NCI-H460 (cell line): ENCODE measurements at places on chromosomes 1 and 21. TPM values are rescaled to one million over a fixed set of nuclear protein-coding genes. Genes with fewer than 3 reads are reported as not detected.

Gene ANKRD45
- total RNA-seq, result not detected in 2 replicates

Gene PRR9
- total RNA-seq, result not detected in 2 replicates

Gene PADI2
- 0.10 TPM in 1 of 2 replicates, not detected in the other for total RNA-seq

Gene PPM1J
- 0.69 and 0.72 TPM in 2 replicates for total RNA-seq

Gene LDLRAD1
- total RNA-seq, result 0.52 TPM in 1 of 2 replicates, not detected in the other

Gene TNFAIP8L2
- not detected in 2 replicates for total RNA-seq

Gene GBP2
- total RNA-seq, result 1.1 and 1.3 TPM in 2 replicates

Gene ALX3
- total RNA-seq, result not detected in 2 replicates

Gene TNFSF18
- 4.5 and 5.1 TPM in 2 replicates for total RNA-seq

Gene COL8A2
- 0.12 and 0.20 TPM in 2 replicates for total RNA-seq

Gene DCST1
- total RNA-seq, result not detected in 2 replicates

Gene ADAMTS4
- total RNA-seq, result under 0.01 and 0.14 TPM in 2 replicates

Gene KIRREL1
- total RNA-seq, result 48.7 and 51.1 TPM in 2 replicates

Gene DRAXIN
- total RNA-seq, result 0.02 and 0.03 TPM in 2 replicates

Gene ANGPTL1
- total RNA-seq, result 0.10 TPM in 1 of 2 replicates, not detected in the other

Gene MMP23B
- 0.15 and 0.78 TPM in 2 replicates for total RNA-seq

Gene SPATA17
- total RNA-seq, result 3.9 and 4.0 TPM in 2 replicates

Gene RGS8
- not detected in 2 replicates for total RNA-seq

Gene HP1BP3
- total RNA-seq, result 152 and 154 TPM in 2 replicates

Gene EXTL1
- total RNA-seq, result 0.05 TPM in 1 of 2 replicates, not detected in the other

Gene TMPRSS2
- total RNA-seq, result not detected in 2 replicates

Gene TMCC2
- total RNA-seq, result 1.5 and 1.8 TPM in 2 replicates

Gene VSIG8
- total RNA-seq, result 0.05 TPM in 1 of 2 replicates, not detected in the other

Gene APOBEC4
- total RNA-seq, result not detected in 2 replicates

Gene KRTAP7-1
- total RNA-seq, result not detected in 2 replicates

Gene CFAP74
- not detected in 2 replicates for total RNA-seq

Gene USF1
- 49.2 and 51.2 TPM in 2 replicates for total RNA-seq

Gene HTR6
- 0.12 TPM in 1 of 2 replicates, not detected in the other for total RNA-seq

Gene SELE
- not detected in 2 replicates for total RNA-seq

Gene OR6N1
- not detected in 2 replicates for total RNA-seq

Gene DVL1
- 53.7 and 55.3 TPM in 2 replicates for total RNA-seq

Gene DISP3
- 0.03 and 0.07 TPM in 2 replicates for total RNA-seq

Gene GPR52
- total RNA-seq, result 1.0 TPM in 2 replicates

Gene NUF2
- total RNA-seq, result 60.3 and 64.1 TPM in 2 replicates

Gene RCAN1
- total RNA-seq, result 11.2 TPM in 2 replicates

Gene PBX1
- 78.0 and 84.8 TPM in 2 replicates for total RNA-seq

Gene TPTE
- not detected in 2 replicates for total RNA-seq

Gene FAM43B
- total RNA-seq, result not detected in 2 replicates

Gene UBIAD1
- total RNA-seq, result 13.6 TPM in 2 replicates

Gene LRRC3
- total RNA-seq, result 0.47 and 0.92 TPM in 2 replicates

Gene SMYD3
- 334 and 348 TPM in 2 replicates for total RNA-seq

Gene GUCA2B
- not detected in 2 replicates for total RNA-seq

Gene GBP5
- total RNA-seq, result not detected in 2 replicates

Gene FCRL1
- not detected in 2 replicates for total RNA-seq

Gene LMX1A
- total RNA-seq, result not detected in 2 replicates

Gene AK5
- total RNA-seq, result 1.4 TPM in 1 of 2 replicates, not detected in the other

Gene RNU1-4
- under 0.01 TPM in 2 replicates for total RNA-seq

Gene IFI44L
- total RNA-seq, result 15.7 and 16.1 TPM in 2 replicates

Gene SYNC
- 1.4 and 1.7 TPM in 2 replicates for total RNA-seq

Gene HENMT1
- total RNA-seq, result 2.5 and 2.6 TPM in 2 replicates

Gene GSTM5
- total RNA-seq, result 0.12 TPM in 2 replicates

Gene KRTAP10-3
- total RNA-seq, result not detected in 2 replicates

Gene FBXO42
- total RNA-seq, result 13.3 and 19.9 TPM in 2 replicates

Gene ACTA1
- total RNA-seq, result not detected in 2 replicates

Gene TTC34
- 0.06 and 0.20 TPM in 2 replicates for total RNA-seq

Gene CXADR
- total RNA-seq, result 22.6 and 25.8 TPM in 2 replicates

Gene LORICRIN
- not detected in 2 replicates for total RNA-seq

Gene ARHGEF19
- total RNA-seq, result 6.1 and 6.3 TPM in 2 replicates

Gene BEND5
- not detected in 2 replicates for total RNA-seq
